ENCODE measurements at places on chromosomes 5 and 9. TPM values are rescaled to one million over a fixed set of nuclear protein-coding genes. Genes with fewer than 3 reads are reported as not detected.

DNA sequence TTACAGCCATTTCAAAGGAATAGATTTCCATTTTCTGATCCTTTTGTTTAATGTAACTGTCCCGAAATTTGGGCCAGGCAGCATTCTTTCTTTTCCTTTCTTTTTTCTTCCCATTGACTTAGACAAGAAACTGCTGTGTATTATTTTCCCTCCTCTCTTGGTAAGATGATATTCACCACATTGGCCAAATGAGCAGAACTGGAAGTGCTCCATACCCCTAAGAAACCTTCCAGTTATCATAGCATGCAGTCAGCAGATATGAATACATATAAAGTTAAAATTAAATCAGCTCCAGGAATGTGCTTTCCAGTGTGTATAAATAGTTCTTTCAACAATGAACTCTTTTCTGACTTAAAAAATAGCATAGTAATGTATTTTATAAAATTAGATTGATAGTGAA, 168.5 kb upstream of the GAS1 start:
- peak; percentile 57 for DNase-seq

DNA sequence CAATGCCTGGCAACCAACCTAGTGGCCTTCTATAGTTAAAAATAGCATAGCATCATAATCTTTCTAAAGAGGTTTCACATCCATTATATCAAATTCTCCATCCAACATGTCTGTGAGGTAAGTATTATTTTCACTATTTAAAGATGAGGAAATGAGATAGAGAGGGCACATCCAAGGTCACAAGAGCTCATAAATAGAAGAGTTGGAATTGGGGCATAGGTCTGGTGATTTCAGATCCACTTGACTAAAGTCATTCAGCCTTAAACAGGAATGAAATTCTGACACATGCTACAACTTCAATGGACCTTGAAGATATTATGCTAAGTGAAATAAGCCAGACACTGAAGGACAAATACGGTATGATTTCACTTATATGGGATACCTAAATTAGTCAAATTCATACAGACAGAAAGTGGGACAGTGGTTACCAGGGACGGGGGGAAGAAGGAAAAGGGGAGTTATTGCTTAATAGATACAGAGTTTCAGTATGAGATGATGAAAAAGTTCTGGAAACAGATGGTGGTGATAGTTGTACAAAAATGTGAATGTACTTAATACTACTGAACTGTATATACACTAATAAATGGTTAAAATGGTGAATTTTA, 259.6 kb upstream of the NR4A3 start:
- DNase-seq: no peak

GRCh38 chr5:146662229-146662628, 146.2 kb upstream of the GPR151 start:
- DNase-seq: no peak

DNA sequence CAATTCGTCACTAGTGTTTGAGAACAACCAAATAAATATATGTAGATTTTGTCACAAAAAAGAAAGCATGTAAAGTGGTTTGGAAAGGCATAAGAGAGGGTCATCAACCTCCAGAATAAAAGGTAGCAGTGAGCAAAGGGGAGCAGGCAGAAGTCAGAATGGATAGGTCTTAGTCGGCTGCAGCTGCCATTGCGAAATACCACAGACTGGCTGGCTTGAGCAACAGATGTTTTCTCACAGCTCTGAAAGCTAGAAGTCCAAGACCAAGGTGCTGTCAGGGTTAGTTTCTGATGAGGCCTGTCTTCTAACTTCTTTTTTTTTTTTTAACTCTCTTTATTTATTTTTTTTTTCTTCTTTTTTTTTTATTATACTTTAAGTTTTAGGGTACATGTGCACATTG, 208.1 kb upstream of the PIK3R1 start:
- DNase-seq: no peak

The LECT2 gene
- polyA plus RNA-seq: not detected

GRCh38 chr9:91197232-91198181, 164.2 kb downstream of the AUH start:
- DNase-seq: no peak

DNA sequence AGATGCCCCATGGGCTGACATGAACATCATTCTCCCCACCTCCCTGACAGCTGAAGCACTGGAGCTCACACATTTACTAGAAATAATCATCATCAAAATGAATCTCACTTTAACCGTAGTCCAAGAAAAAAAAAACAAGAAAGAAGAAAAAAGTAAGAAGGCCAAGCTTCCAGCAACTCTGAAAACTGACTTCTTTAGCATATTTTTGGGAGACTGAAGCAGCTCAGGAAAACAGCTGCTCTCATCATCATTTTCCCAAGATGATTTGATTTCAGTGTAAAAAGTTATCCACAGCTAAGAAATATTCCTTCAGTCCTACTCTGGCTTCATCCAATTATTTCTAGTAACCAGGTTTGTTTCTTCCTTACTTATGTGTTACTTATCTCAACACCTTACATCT, 91.7 kb downstream of the GLDC start:
- DNase-seq: no peak

DNA sequence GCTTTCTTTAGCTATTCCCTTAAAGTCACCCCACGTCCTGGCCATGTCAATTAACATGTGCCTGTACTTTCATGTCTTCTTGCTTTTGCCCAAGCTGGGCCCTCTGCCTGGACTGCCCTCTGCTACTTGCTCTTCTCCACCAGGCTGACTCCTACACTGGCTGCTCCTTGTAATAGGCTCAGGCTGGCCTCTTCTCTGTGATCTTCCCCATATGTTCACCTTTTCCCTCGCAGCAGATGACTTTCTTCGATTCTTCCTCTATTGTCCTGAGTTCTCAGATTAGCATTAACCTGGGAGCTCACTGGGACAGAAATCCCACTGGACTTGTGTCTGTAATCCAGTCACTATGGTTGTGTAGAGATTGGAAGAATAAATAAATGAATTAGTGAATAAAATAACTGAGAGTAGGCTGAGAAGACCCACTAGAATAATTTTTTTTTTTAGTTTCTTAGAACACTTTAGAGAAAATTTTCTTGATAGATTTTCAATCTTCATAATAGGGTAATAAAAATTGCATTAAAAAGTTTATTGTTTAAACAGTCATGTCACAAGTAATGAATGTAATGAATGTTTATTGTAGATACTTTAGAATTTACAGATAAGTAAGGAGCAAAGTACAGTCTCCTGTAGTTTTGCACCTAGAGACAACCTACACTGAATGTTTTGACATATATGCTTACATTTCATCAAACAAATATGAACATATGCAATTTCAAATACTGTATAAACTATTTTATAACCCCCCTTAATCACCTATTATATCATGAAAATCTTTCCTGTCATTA, 47.4 kb upstream of the TNFSF15 start:
- DNase-seq: no peak

The GAS1 gene
- 1.1 TPM for polyA plus RNA-seq

The SH3GL2 gene
- 58.4 TPM for polyA plus RNA-seq
